ENCODE measurements at places on chromosomes 5 and 9. TPM values are rescaled to one million over a fixed set of nuclear protein-coding genes. Genes with fewer than 3 reads are reported as not detected.

DNA sequence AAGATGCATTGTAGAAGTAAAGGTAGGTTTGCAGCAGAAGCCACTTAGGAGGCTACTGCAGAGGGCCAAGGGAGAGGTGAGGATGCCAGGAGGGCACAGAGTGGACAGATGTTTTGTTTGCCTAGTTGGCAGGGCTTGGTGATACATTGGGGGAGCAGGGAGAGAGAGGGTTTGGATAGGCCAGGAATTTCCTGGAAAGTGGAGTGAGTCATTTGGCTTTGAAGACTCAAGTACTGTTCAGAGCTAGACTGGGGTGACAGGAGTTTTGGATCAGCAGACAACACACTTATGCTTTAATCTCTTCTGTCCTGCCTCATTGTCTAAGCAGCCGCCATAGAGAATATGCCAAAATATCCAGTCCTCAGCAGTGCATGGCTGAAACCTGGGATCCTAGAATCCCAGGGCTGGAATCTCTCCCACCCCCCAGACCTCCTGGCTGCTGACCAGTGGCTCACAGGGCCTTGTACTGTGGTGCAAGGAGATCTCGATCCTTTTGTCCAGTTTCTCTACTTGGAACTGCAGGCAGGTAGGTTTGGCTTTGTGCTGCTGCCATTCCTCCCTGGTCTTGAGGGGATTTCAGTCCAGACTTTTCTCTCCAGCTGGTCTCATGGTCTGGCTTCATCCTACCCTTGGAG, 11.0 kb downstream of the TMEM268 start:
- DNase-seq: peak; percentile 89

DNA sequence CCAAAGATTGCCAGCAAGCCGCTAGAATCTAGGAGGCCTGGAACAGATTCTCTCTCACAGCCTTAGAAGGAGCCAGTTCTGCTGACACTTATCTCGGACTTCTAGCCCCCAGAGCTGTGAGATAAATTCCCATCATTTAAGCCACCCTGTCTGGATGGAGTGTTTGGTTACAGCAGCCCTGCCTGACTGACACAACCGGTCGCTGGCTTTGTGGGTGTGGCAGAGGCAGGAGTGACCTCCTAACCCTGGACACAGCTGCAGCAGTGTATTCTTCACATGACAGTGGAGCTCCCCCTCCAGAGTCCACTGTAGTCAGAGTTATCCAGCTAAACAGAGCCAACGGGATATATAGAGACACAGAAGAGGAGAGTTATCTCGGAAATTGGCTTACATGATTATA, 21.2 kb upstream of the IL17B start:
- no peak for DNase-seq

GRCh38 chr5:149475777-149476176, 75.5 kb downstream of the CSNK1A1 start:
- no peak for DNase-seq

GRCh38 chr9:95516734-95517558, at the start of gene PTCH1:
Gene PTCH1 (minus strand): TSS chr9:95516971.
- peak; percentile 75 for DNase-seq

The AK6 gene
- 136 TPM for polyA plus RNA-seq

The PCA3 gene
- not detected for polyA plus RNA-seq

The MCIDAS gene
- not detected for polyA plus RNA-seq

All from GM23248 (cell line).